ENCODE measurements at places on chromosomes 3 and 15.

- DNase-seq = no peak
Observed at GRCh38 chr3:143002727-143003126, 1.4 kb downstream of the U2SURP start.

DNA sequence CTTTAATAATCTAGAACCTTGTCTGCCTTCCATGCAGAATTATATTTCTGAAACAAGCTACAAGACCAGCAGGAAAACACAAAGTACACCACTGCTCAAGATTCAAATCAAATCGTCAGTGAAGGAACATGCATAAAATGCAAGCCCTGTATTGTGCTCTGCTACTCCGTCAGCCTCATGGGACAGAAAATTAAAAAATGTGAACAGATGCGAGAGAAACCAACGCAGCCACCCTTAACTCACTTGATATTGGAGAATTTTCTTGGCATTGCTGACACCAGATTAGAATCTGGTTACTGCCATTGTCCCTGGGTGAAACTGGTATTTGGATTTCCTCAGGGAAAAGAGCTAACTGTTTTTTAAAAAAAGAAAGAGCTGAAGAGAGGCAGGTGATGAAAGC, 23.6 kb downstream of the ANXA2 start:
- DNase-seq = no peak

- DNase-seq = no peak
Observed at GRCh38 chr3:30696403-30696819, 90.0 kb downstream of the TGFBR2 start.

DNA sequence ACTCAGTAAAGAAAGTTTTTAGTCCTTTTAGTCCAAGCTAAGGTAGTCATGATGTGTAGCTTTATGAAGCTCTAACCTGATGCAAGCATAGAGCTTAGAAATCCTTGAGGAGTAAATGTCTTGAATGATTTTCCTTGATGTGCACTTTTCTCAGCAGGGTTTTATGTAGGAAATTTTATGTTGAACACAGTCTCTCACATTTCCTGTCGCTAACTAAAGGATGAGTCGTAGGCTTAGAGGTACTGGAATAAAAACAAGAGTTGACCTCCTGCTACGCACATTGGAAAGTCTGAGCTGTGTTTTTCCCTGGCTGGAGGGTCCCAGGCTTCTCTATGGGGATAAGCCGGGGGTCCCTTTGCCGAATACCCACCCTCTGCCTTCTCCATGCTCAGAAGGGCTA, 34.7 kb upstream of the ZPLD1 start:
- DNase-seq = no peak

DNA sequence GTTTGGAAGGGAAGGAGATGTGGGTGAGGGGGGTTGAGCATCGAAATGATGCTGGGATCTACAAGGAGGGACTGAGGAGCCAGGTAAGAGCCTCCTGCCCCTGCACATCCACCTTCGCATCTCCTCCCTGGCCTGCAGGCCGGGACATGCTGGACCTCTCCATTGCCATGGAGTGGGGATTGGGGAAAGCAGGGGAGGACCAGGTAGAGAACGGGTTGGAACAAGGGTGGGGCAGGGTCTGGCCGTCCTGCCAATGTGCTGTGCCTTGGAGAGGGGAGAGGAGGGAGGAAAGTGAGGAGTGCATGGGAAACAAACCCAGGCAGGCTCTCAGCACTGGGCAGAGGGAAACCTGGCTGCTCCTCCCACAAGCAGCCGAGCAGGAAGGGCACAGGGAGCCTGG, 10.6 kb downstream of the PLA2G4B start:
- no peak for DNase-seq

GRCh38 chr3:117874904-117875874, 1159.5 kb downstream of the IGSF11 start:
- DNase-seq = no peak

DNA sequence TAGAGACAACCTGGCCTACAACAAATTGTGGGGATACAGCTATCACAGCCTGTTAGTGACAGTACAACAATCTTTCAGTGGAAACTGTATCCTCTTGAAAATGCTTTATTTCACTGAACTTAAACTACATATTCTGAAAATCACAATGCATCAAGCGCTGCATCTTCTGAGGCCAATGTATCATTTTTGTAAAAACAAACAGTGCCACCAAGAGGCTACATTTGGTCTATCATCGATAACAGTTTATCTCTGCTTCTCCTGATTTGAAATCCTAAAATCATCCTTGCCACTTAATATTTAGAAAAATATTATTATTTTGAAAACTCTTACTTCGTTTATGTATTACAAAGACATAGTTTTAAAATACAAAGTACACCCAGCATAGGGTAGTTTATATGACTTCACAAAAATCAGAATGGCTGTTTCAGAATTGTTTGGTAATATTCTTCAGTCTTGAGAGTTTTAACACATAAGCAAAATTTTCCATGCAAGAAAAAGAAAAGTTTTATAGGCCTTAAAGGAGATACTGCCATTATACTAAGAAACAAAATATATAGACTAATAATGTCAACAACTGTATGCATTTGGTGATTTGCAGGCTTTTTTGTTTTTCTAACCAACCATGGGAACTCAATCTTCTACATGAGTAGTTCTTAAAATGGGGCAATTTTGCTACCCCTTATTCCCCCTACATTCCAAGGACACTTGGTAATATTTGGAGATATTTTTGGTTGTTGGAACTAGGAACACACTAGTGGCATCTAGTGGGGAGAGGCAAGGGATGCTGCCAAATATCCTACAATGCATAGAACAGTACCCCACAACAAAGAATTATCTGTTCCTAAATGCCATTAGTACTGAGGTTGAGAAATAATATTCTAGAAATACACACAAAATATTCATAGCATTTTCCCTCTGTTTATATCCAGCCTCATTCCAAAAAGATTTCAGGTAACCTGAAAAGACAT, 42.3 kb downstream of the WDR72 start:
- no peak for DNase-seq

GRCh38 chr3:35088943-35089342, 550.4 kb upstream of the ARPP21 start:
- DNase-seq = no peak

DNA sequence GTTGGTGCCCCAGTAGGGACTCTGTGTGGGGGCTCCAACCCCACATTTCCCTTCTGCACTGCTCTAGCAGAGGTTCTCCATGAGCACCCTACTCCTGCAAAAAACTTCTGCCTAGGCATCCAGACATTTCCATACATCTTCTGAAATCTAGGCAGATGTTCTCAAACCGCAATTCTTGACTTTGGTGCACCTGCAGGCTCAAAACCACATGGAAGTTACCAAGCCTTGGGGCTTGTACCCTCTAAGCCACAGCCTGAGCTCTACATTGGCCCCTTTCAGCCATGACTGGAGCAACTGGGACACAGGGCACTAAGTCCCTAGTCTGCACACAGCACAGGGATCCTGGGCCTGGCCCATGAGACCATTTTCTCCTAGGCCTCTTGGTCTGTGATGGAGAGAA, 66.5 kb upstream of the VGLL3 start:
- no peak for DNase-seq

DNA sequence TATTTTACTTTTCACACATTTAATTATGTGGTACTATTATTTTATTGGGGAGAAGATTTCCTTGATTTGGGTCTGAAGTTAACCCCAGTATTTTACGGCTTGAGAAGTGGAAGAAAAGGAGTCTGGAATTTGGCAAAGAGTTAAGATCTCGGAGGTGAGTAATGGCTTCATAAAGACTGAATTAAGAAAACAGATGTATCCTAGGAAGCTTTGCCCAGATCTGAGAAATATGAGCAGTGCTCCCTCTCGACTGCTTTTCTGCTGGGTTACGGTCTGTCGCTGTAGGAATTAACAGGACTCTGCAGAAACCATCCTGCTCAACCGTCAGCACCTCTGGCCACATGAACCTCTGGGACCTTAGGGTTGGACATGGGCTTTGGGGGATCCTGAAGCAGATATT, 163.6 kb upstream of the NDN start:
- no peak for DNase-seq

All from GM10248 (cell line).